ENCODE measurements at places on chromosomes 7 and 10.

GRCh38 chr10:116085323-116085722, 187.7 kb downstream of the GFRA1 start:
- peak; percentile 32 for DNase-seq

DNA sequence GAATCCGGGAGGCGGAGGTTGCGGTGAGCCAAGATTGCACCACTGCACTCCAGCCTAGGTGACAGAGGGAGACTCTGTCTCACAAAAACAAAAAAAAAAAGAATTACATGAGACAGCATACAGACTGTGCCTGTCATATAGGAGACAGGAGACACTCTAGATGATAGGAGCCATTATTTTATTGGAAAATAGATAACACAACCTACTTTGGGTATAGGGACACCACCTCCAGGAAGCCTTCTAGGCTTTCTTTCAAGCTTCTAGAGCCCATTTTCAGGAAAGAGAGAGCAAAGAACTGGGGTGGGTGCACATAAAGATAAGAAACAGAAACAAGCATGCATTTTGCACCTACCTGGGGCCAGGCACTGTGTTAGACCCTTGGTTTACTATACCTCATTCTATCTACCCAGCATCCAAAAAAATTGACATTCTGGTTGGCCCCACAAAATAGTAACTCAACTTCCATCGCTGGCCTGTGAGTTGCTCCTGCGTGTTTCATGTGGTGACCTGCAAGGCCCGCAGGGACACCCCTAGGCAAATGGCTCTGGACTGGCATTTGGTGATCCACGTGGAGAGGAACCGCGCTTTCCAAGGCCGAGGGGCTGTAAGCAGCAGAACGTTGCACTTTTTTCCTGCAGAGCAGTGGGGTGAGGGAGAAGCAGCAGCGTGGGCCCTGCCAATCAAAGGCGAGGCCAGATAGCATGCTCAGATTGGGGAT, 57.1 kb upstream of the CACUL1 start:
- no peak for DNase-seq

DNA sequence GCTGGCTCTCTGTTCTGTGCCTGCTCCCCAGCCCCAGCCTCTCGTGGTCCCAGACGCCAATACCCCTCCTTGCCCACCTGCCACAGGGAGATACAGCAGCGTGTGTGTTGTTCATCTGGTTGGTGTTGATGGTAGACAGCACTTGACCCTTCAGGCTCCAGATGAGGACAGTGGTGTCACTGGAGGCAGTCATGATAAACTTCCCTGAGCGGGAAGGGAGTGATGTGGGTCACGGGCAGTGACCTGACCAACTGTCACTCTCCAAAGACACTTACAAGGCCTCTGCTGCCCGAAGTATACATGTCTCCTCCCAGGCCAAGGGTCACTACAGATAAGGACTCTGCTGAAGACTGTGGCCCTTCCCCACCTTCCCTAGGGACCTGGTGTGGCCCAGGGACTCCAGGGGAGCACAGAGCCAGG, 5.6 kb downstream of the TBL2 start:
- no peak for DNase-seq

- DNase-seq: no peak
Observed at GRCh38 chr7:155896531-155897263, 84.4 kb upstream of the SHH start.

GRCh38 chr10:125146791-125147579, 13.4 kb downstream of the CTBP2 start:
- DNase-seq: no peak

DNA sequence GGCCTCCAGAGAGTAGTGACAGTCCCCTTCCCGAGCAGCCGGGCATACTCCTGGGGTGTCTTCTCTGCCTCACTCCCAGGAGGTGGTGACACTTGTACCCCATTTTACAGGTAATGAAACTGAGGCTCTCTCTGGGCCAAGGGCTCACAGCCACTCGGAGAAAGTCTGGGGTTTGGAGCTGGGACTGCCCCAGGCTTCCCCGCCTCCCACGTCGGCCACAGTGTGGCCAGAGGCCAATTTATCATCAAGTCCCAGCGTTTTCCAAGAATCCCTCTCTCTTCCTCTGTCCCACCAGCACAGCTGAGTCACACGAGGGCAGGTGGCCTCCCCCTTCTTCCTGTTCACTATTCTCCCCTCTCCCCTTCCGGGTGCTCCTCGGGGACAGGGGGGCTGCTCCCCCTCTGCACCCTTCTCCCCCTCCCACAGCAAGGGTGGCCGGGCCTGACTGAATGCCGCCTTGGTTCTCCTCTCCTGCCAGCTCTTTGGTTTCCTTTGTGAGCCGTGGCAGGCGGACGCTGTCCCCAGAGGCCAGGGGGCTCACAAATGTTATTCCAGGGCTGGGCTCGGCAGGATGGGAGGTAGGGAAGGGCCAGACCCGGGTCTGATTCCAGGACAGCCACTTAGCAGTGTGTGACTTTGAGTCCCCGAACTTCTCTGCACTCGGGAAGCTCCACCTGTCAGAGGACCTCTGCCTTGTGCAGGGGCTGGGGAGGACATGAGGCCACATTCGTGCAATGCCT, 17.7 kb downstream of the CLIP2 start:
- DNase-seq: peak; percentile 72

DNA sequence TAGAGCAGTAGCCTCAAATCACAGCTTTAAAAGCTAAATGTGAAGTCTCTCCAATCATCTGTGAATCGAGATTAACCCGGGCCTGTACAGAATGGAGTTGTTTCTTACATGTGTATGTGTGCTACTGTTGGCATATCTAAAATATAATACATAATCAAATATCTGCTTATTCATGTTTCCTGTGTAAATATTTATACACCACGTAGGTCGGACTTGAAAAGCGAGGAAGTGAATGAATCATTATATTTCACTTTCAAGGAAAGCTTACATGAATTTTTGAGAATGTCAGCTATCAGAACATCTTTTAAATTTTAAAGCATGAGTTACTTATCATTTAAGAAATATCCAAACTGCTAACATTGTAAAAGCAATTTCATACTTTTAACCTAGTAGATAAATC, 233.3 kb downstream of the SLC25A13 start:
- no peak for DNase-seq

- no peak for DNase-seq
Observed at GRCh38 chr10:47403446-47404318, 19.6 kb upstream of the ZNF488 start.

GRCh38 chr10:88551246-88551645, 31.9 kb downstream of the RNLS start:
- no peak for DNase-seq

DNA sequence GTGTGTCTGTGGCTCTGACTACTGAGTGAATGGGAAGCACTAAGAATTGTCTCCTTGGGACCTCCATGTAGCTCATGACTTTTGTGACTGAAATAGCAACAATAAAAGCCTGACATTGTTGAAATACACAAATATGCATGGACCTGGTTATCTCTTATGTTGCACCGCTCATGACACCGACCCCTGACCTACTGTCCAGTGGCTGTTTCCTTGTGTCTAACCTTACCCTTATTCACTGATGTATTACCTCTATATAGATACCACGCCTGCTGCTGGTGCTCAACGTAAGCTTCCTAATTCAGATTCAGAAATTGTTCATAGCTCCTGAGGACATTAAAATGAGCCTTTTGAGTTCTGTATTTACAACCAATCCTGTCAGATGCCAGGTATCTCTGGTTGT, 243.4 kb upstream of the SEMA3C start:
- DNase-seq: no peak

DNA sequence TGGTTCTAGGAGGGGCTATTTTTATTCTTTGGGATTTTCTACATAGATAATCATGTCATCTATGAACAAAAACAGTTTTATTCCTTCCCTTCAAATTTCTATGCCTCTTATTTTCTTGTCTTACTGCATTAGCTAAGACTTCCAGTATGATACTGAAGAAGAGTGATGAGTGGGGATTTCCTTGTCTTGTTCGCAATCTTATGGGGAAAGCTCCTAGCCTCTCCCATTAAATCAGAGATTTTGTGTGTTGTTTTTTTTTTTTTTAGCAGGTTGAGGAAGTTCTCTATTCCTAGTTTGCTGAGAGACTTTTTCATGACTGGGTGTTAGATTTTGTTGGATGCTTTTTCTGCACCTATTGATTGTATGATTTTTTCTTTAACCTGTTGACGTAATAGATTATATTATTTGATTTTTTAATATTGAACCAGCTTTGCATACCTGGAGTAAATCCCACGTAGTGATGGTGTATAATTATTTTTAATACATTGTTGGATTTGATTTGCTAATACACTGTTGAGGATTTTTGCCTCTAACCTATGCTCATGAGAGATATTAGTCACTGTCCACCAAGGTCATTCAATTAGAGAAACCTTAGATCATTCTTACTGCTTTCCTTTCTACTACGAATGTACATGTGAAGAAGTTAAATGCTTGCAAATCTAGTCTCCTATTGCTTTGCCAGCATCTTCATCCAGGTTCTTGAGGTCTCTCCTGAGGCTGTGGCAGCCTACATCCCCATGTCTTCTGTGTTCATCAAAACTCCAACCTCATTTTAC, 6.5 kb downstream of the ATP5F1C start:
- DNase-seq: no peak

DNA sequence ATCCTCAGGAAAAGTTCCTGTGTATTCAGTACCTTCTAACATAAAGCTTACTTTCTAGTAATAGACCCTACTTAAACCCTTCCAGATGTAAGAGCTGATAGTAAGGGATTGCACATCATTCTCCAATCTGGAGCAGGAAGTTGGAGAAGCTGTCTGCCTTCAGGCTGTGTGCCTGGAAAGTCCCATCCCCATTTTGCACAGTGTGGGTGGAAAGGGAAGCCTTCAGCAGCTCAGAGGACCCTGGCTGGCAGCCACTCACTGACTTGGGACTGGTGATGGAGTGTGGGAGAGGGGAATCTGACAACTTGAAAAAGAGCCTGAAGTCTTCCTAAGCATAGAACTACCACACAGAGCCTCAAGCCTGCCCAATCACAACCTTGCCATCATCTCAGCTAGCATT, 164.1 kb upstream of the ADO start:
- peak; percentile 37 for DNase-seq

DNA sequence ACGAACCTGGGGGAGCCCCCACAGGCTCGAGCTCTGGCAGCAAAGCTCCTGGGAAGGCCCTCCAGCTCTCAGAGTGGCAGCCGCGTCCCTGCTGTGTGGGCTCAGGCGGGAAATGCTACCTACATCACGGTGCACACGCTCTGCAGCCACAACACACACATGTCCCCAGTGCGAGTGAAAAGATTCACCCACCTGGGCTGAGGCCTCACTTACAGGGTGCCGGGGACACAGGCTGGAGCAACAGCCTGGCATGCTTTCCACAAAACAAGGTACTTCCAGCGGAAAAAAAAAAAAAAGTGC, 410.4 kb upstream of the FOXK1 start:
- DNase-seq: no peak

DNA sequence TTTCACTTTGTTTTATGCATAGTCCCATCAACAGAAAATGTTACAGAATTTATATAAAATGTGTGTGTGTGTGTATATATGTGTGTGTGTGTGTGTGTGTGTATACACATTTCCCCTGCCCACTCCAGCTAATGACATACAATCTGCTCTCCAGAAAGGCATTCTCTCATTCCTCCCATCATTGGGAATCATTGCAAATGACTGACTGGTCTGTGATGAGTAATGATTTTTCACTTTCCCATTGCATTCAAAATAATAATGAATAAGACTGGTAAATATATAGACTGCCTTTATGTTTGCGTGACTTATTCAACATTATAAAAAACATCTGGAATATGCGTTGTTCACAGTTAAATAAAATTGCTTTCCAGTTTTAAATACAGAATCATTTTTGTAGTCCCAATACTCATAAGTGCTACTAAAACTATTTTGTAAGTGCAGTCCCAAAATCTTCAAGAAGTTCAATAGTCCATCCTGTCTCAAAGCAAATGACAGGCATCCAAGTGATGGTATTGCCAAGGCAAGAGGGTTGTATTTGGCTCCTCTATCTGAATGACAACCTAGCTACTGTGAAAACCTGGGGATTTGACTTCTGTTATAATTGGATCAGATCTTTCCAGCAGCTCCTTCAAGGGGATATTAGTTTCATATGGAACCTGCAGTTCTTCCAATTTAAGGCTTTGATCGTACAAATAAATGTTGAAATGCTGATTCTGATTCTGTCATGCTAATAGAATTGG, 150.9 kb downstream of the POLR1F start:
- no peak for DNase-seq

- no peak for DNase-seq
Observed at GRCh38 chr7:8371742-8372141, 61.7 kb upstream of the NXPH1 start.

DNA sequence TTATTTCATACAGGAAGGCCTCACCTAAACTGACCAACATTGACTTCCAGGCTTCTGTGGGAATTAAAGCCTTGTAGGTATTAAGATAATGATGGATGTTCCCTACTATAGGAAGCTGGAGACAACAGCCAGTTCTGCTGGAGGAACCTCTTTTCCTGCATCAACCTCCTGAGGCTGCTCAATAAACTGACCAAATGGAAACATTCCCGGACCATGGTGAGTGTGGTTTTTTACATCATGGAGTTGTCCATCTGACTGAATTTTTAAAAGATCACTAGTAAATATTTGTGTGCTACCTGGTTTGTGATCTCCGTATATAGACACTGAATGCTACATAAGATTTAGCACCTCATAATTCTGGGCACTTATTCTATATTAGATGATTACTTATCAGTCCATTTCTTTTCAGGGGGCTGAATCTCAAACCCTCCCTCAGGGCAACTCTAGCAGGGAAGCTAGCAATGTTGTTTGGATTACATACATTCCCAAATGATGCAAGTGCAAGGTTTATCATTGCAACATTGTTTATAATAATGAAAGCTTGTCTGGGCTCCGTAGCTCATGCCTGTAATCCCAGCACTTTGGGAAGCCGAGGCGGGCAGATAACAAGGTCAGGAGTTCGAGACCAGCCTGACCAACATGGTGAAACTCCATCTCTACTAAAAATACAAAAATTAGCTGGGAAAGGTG, 21.5 kb upstream of the SMKR1 start:
- DNase-seq: no peak

DNA sequence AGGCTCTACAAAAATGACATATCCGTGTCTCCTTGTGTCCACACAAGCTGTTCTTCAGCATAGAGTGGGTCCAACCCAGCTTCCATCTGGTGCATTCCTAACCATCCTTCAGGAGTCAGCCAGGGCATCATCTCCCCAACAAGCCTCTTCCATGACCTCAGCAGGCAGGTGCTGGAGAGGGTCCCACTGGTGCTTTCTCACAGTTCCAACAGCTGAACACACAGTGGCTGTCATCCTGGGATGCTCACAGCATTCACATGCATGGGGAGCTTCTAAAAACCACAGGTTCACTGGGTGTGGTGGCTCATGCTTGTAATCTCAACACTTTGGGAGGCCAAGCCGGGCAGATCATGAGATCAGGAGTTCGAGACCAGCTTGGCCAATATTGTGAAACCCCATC, 6.4 kb upstream of the CYP3A4 start:
- no peak for DNase-seq

GRCh38 chr10:42111076-42111475, 527.3 kb downstream of the ZNF33B start:
- DNase-seq: no peak

DNA sequence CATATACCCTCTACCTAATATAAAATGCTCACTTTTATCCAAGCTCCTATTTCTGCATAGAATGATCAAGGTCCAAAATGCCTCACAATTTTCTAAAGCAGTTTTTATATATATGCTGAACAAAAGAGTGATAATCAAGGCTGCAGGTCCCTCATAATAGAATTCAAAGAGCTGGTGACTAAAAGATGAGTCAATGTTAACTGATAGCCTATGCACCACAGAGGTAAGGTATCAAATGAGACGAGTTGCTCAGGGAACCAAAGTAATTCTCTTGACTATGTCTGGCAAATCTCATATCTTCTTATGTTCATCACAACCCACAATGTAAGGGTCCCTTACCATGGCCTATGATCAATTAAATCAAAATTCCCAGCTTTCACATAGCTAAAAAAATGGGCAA, 15.2 kb downstream of the PDZD8 start:
- no peak for DNase-seq

- DNase-seq: no peak
Observed at GRCh38 chr7:5831196-5831595, 49.4 kb upstream of the OCM start.

Measured in heart left ventricle (tissue), 16 donors.